ENCODE measurements at places on chromosomes 7 and 10.

- no peak for DNase-seq
Measured at GRCh38 chr7:132654150-132654549, 77.9 kb upstream of the PLXNA4 start.

DNA sequence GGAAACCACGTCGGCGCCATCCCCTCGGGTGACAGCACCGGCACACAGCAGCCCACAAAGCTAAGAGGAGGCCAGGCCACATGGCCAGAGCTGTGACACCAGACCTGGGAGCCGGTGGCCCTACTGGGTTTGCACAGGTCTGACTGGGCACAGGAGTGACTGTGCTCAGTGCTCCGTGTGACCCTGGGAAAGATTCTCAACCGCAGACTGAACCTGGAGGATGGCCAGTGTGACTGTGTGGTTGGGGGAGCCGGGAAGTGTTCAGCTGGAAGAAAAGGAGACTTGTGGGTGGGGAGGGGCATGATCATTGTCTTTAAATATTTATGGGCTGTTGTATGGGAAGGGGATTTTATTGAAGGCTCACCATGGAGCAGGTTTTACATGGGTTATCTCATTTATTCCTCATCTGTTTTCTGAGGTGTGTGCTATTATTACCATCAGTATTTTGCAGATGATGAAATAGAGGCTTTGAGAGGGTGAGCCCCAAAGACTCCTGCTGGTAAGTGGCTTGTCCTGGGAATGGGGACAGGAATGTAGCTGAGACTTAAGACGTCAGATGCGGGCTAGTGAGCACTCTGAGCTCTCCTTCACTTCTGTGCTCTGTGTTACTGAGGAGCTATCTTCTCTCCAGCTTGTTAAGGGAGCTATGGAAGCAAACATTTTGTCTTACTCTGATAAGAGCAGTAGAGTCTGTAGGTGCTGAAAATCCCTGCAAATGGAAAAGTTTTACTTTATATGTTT lies 127.5 kb downstream of the TMEM178B start:
- DNase-seq, result no peak

- no peak for DNase-seq
Measured at GRCh38 chr10:109838592-109839244, 84.6 kb downstream of the XPNPEP1 start.

DNA sequence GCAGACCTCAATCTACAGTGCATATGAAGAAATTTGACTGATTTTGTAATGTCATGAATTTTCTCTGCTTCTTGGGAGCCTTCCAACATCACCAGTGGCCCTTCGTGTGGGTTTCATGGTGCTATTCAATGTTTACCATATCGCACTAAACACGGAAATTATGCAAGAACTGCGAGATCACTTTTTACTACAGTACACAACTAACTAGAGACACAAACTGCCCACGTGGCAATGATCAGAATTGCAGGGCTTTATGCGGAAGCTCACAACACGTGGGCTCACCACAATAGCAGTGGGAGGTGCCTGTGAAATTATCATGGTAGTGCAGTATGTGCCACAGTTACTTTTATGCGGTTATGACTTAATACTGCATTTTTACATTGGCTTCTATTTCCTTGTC lies 449.7 kb upstream of the KLF6 start:
- DNase-seq, result no peak

DNA sequence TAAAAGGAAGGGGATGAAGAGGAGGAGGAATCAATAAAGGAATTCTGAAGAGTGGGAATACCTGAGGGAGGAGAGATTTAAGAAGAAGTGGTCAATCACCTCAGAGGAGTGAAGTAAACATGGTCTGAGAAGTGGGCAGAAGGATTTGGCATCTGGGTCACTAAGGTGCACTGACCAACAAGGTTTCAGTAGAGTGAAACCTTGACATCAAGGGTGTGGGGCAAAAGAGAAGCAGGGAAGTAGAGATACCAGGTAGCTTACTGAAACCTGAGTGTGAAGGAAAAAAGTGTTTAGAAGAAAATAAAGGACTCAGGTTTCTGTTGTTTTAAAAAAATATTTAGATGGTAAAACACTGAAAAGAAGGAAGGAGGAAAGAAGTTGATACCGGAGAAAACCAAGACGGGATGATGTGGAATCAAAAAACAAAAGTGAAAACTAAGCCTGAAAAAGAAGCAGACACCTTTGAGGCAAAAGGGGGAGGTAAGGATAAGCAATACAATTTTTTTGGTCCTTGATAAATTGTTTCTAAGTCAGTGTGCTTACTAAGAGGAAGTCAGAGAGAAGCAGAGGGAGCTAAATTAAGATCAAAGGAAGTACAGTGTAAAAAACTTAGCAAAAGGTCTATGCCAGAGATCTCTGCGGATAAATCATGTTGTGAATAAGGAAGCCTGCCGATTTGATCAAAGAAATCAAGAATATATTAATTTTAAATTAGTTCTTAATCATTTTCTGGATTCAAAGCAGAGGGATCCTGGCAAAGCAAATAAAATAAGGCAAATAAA lies 137.2 kb upstream of the GPR22 start:
- no peak for DNase-seq

GRCh38 chr7:115153769-115154477 lies 232.0 kb downstream of the MDFIC start:
- DNase-seq, result no peak

GRCh38 chr7:69567800-69568199 lies 30.5 kb upstream of the AUTS2 start:
- DNase-seq, result no peak

GRCh38 chr7:157549612-157550299 lies 213.0 kb downstream of the DNAJB6 start:
- no peak for DNase-seq

- no peak for DNase-seq
Measured at GRCh38 chr10:92720831-92721165, 31.0 kb downstream of the HHEX start.

DNA sequence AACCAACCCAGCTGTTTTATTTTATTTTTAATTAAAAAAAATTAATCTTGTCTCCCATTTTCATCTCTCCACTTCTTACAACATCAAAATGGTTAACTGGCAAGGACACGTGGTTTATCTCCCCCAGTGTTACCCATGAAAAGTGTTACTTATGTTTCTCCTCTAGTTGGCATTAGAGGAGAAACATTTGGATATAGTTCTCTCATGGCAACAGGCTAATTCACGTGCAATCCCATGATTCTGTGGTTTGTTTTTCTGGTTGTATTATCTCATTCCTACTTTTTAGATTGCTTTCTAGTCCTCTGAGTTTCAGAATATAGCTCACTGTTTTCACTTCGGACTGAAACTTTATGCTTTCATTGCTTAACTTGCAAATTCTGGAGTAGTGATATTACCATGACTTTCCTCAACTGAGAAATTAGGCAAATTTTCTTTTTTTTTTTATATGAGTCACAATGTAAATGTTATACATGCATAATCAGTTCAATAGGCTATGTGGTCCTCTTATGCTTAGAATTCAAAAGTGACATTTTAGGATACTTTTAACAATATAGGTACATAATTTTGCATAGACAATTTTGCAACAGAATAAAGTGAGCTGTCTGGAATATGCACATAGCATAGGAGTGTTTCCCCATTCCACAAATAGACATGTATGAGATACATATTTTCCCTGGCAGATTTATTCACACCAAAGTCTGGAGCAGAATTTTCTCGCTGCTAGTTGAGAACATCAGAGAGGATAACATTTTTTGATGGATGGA lies 43.0 kb downstream of the LHFPL3 start:
- DNase-seq, result no peak

DNA sequence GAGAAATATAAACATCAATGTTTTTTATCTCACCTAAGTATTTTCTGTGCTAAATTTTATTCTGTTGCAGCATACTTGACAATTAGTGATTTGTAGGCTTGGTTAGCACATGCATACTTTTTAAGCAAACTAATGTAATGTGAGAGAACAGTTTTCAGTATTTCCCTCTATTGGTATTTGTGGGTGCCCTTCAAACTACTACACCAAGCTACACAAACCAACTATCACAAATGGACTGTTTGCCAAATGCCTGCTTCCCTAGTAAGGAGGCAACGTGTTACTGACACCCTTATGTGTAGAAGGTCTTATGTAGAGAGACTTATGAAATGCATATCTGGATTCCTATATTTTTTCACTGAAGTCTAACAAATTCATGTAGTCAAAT lies 98.4 kb upstream of the FZD1 start:
- DNase-seq, result no peak

DNA sequence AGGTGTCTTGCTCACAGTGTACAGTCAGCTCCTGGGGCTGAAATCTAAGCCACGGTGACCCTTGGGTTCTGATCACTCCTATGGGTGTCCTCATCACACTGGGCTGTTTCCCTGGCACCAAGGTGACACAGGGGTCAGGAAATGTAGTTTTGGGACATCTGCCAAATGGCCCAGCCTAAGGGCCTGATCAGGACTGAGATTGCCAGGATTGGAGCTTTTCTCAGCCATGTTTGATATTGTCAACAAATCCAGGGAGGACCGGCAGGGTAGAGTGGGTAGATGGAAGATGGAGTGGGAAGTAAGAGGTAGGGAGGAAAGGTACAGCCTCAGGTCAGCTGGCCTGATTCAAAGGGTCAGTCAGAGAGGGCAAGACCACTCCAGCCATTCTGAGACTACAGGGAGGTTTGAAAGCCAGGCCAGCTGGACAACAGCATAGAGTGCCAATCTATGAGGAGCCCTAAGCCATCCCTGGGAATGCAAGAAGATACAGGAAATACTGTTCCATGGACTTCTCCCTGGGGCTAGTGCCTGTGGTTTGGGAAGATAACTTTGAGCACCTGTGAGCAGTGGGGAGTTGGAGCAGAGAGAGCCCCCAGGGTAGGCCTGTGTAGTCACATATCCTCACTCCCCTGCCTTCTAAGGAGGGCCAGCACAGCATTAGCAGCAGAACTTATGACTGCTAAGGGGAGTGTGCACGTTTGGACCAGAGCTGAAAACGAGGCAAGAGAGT lies 377.3 kb upstream of the ZMIZ1 start:
- no peak for DNase-seq

DNA sequence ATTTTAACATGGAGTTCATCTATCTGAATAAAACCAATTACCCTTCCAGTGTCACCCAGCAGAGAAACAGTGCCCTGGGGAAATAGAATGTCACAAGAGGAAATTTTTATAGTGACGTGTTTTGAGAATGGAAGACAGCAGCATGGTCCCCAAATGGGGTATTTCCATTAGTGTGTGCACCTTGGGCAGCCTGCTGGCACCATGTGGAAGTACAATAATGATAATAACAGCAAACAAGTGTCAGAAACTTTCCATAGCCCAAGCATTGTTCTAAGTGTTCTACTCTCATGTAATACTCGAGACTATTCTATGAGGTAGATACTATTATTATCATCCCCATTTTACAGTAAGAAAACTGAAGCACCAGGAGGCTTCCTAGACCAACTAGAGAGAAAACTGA lies 2.2 kb upstream of the PDE1C start:
- no peak for DNase-seq

DNA sequence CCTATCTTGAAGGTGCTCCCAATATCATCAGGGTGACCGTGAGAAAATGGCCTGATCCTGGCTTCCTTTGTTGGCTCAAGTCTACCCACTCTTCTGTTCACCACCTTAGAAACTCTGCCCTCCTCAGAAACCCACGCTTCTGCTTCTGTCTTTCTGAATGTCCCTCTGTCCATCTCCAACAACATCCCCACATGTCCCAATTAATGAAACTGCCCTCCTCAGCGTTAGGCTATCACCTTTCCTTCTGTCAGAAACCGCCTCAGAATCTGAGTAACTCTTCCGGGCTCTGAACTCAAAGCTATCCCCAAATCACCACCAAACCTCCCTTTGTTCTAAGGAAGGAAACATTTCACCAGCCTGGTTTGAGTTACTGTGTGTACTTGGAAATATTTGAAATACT lies 315.8 kb upstream of the ZNF32 start:
- no peak for DNase-seq

DNA sequence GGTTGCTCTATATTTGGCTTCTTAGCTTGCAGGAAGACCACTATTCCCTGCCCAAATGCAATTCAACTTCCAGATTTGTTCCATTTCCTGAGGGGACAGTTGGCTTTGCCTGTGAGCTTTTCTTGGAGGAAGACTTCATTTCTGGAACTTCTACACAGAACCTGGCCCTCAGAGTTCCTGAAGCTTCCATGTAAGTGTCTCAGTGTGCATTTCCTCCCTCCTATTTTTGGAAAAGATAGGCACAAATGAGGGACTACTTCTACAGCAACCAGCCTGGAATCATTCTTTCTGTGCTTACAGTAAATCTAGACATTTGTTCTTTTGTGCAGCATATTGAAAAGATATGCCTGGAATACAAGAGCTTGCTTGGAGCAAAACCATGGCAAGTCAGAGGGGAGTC lies 164.3 kb downstream of the CREB5 start:
- no peak for DNase-seq

- DNase-seq, result no peak
Measured at GRCh38 chr10:19385846-19386450, 337.3 kb downstream of the MALRD1 start.

GRCh38 chr10:30724296-30724695 lies 94.7 kb upstream of the LYZL2 start:
- DNase-seq, result no peak

DNA sequence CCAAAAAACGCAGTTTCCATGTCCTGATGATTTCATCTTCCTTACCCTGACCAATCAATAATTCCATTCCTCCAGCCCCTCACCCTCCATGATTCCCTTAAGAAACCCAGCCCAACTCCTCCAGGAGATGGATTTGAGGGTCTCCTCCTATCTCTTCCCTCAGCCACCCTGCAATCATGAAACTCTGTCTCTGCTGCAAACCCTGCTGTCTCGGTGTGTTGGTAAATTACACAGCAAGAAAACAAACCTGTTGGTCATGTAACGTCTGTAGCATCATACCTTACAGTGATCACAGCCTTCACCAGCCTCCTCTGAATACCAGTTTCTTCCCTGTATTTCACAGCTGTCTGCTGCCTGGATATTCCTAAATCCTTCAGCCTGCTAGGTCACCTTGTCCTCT lies 300.7 kb upstream of the NEBL start:
- no peak for DNase-seq

- no peak for DNase-seq
Measured at GRCh38 chr7:73703757-73704639, 15.5 kb downstream of the STX1A start.

DNA sequence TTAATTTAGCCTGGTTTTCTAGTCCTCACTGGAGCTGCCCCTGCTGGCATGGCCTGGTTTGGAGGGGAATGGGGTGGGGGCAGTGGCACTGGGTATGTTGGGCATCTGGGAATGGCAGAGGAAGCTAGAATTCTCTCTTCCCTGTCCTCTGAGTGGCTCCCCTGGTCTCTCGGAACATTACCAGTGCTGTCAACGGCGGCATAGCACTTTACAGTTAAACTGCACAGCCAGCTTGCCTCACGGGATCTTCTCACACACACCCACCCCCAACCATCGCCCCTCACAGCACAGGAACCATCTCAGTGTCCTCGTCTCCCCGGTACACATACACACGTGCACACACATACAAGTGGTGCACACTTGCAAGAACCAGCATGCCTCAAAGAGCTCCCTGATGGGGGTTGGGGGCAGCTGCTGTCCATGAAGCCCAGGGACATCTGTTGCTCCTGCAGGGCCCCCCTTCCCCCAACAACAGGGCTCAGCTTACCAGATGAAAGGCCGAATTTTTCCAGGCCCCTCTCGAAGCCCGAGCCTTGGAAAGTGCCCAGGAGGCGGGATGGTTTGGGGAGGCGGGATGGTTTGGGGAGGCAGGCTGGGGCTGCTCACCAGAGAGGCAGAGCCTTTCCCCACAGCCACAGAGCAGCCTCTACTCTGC lies 41.0 kb downstream of the TSPAN15 start:
- no peak for DNase-seq

GRCh38 chr7:91824201-91824600 lies 56.3 kb downstream of the MTERF1 start:
- no peak for DNase-seq

GRCh38 chr10:73873838-73874215 lies 528 bp downstream of the CAMK2G start:
- no peak for DNase-seq

- DNase-seq, result no peak
Measured at GRCh38 chr10:99506416-99506815, 26.3 kb upstream of the NKX2-3 start.

Data from brain pericyte (primary cell).